Hepatocyte (in vitro differentiated cells): ENCODE measurements at places on chromosomes 1 and 21. TPM values are rescaled to one million over a fixed set of nuclear protein-coding genes. Genes with fewer than 3 reads are reported as not detected.

CR2 gene
- 0.17 and 0.36 TPM in 2 replicates for total RNA-seq

MROH9 gene
- 0.23 TPM in 1 of 2 replicates, not detected in the other for total RNA-seq

FMO4 gene
- 20.5 and 31.4 TPM in 2 replicates for total RNA-seq

FHAD1 gene
- 0.13 and 0.24 TPM in 2 replicates for total RNA-seq

DMBX1 gene
- total RNA-seq: not detected in 2 replicates

SMPDL3B gene
- total RNA-seq: 17.3 and 19.6 TPM in 2 replicates
